ENCODE measurements at places on chromosomes 7 and 10.

DNA sequence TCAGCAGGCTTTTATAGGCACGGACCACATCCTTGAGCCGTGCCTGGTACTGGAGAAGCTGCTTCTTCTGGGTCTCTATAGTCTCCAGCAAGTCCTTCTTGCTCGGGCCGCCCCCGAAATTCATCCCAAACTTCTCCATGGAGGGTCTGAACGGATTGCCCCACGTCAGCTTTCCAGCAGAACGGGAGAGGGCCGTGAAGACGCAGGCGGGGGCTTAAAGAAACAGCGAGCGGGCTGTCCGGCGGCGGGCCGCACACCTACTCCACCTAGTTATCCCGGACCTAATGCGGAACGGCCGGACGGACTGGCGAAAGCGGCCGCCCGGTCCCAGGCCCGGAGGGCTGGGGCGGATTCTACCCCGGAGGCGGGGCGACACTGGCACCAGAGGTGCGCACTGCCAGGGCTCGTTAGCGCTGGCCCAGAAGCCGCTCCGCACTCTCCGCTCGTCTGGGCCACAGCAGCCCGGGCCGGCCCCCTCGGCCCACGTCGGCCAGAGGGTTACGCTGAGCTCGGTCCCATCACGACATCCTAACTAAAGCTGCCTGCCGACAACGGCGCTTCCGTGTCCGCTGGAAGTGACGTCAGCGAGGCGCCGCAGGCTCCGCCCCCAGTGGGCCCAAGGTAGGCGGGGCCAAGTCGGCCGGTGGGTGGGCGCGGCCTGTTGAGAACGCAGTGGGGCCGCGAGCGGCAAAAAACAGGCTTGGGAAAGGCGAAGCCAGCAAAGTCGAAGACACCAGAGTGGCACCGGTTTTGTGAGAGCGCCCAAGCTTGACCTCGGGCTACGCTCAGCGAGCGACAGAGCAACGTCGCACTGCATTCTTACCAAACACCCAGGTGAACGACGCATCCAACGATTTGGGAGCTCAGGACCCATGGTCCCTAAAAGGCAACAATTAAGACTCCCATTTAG is at the start of gene GCC1:
GCC1 (minus strand) TSS at position 553 of the 910 bp plus-strand sequence; CDS start at position 139, 414 bp downstream.
- DNase-seq, result no peak

- DNase-seq, result no peak
Observed at GRCh38 chr10:70626056-70626455, 23.5 kb upstream of the PRF1 start.

GRCh38 chr10:26335574-26336093 is 102.5 kb upstream of the APBB1IP start:
- no peak for DNase-seq

GRCh38 chr10:44581996-44582395 is 197.1 kb upstream of the CXCL12 start:
- no peak for DNase-seq

- no peak for DNase-seq
Observed at GRCh38 chr7:16271990-16272665, 149.2 kb downstream of the CRPPA start.

DNA sequence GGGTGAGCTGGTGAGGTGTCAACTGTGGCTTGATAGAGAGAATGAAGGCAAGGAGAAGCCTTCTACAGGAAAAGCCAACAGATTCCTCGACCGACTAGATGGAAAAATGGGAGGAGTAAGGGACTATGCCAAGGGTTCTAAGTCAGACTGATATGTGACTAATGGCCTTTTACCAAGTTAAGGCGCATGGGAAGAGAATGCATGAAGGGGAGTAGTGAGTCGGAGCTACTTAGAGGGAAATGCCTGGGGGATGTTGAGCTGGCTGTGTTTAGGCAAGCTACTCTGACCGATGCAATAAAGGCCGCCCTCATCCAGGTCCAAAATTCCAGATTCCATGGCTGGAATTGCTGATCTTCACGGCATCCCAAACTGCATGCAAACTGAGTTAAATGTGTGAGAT is 48.2 kb downstream of the APBB1IP start:
- no peak for DNase-seq

DNA sequence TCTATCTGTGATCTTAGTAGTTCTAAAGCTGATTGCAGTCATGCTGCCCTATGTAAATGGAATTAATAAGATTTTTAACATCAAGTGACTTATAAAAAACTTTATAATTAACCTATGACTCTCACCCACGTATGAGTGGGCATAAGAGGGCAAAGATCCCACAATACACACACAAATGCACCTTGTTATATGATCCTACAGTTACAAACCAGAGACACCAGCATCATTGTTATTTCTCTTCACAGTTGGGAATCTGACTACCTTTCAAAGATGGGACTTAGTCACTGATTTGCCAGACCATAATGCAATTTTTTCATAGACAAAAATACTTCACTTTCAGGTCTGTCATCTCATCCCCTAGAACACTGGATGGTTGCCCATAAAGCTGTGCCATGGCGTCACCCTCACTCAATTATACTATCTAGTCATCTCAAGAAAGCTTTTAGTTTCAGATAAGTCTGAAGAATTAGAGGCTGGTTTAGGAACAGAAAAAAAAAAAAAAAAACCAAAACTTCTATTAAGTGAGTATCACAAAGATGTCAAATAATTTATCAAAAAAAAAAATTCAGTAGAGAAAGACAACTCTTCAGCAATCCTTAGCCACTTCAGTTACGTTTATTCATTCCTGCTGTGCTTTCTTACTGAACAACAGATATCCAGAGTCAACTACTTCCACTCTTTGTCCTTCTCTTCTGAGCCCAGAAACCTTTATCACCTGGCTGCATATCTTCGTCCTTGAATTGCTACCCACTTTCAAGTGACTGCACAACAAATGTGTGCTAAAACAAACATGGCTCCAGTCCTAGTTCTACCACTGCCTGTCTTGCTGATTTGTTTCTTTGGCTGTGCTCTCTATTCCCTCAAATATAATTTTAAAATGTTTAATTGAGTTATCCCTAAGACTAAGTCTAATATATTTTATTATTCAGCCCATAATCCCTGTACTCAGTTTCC is 175.0 kb upstream of the CHRM2 start:
- DNase-seq, result no peak

DNA sequence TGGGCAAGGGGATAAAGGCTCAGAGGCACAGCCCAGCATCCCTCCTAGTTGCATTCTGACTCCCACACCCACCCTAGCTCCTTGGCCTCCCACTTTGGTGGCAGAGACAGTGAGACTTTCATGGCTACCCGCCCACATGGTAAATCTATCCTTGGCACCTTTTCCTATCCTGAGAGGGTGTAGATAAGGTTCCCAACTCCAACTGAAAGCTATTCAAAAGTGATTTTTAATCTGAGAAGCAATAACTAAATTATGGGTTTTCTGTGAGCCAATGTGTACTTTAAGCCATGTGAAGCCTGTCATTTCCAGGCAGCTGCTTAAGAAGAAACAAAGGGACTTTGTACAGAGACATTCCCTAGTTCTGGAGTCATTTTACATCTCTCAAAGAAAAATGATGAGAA is 9.1 kb downstream of the LAMB1 start:
- DNase-seq, result peak; percentile 73

Data from NCI-H2081 treated with DMSO at 0.1 percent for 48 hours (cell line).